ENCODE measurements at places on chromosomes 13 and 19.

DNA sequence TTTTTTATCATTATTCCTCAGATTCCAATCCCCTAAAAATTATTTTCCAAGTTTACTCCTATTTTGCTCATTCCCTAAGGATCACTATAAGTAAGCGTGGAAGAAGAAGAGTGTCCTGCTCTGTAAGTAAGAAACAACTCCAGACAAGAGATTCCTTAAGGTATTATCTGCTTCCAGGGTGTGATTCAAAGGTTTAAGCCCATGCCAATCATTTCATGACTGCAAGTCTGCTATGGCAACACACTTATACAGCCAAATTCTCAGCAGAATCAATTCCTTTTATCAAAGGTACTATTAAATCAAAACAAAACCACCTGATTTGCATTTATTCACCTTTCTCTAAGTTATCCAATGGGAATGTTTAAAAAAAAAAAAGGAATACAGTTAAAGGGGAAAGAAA is 43.7 kb downstream of the FOXO1 start:
- DNase-seq: no peak

GRCh38 chr13:37381502-37381901 is 217.1 kb downstream of the POSTN start:
- no peak for DNase-seq

DNA sequence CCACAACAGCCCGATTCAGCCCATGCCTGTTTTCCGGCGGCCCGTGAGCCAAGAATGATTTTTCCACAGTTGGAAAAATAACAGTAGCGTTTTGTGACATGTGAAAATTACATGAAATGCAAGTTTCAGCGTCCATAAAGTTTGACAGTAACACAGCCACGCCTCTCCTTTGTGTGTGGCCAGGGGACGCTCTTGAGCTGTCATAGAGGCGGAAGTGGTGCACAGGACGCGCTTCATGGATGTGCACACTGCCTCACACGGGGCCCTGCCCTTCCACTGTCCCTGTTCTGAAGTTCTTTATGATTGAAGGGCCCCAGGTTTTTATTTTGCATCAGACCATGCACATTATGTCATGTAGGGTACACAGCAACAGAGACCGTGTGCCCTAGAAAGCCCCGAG is 12.4 kb upstream of the ELAVL1 start:
- no peak for DNase-seq

GRCh38 chr19:16435238-16435917 is 36.4 kb downstream of the EPS15L1 start:
- peak; percentile 84 for DNase-seq

DNA sequence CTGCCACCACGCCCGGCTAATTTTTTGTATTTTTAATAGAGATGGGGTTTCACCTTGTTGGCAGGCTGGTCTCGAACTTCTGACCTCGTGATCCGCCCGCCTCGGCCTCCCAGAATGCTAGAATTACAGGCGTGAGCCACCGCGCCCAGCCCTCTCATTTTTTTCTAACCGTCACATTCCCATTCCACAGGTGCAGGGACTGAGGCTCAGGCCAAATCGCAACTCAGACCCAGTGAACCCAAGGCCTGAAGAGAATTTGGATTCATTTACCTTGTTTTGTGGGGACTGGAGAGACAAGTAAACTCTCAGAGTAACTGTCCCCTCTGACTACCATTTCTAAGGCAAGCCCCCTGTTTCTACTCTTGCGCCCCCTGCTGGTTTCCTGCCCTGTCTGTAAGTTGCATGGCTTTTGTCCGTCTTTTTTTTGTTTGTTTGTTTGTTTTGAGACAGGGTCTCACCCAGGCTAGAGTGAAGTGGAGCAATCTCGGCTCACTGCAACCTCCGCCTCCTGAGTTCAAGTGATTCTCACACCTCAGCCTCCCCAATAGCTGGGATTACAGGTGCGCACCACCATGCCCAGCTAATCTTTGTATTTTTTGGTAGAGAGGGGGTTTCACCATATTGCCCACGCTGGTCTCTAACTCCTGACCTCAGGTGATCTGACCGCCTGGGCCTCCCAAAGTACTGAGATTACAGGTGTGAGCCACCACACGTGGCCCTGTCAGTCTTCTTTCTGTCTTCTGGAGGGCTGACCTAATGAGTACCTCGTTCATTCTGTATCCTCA is 2.3 kb upstream of the STRN4 start:
- no peak for DNase-seq

GRCh38 chr13:27595055-27595811 is 25.1 kb downstream of the LNX2 start:
- DNase-seq: no peak

GRCh38 chr13:41827507-41828213 is 133.2 kb downstream of the VWA8 start:
- DNase-seq: peak; percentile 75

DNA sequence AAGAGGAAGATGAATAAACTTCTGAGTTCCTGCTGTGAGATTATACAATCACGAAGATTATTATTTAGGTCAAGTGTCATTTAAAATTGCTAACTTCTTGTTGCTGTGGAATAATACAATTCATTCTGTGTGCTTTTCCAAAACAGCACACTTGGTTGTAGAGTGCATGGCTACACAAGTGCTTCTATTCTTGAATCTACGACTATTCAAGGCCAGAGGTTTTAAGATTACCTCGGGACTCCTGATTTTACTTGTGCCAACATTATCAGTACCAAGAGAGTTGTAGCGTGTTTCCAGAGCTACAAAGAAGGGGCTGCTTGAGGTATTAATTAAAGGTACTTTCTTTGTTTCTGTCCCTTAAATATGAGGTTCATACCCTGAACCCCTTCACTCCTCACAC is 234.0 kb upstream of the PCDH9 start:
- DNase-seq: no peak

GRCh38 chr19:35295792-35296462 is 4.0 kb downstream of the MAG start:
- DNase-seq: no peak

DNA sequence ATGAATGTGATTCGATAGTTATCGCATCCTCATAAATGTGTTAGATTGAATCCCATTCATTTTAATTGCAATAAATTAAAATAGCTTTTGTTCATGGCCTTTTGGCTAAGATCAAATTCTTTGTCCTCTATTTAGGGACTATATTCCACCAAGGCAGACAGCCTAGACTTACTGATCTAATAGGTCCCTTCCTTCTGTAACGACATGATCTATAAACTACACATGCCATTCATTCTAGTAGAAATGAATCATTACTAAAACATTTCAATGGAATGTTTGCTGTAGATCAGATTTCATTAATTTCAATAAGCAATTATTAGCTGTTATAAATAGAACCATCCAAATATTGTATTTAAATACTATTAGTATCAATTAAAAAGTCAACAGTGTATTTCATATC is 526.6 kb upstream of the KLHL1 start:
- DNase-seq: no peak

- no peak for DNase-seq
Measured at GRCh38 chr13:73958657-73959397, 175.4 kb downstream of the KLF12 start.

DNA sequence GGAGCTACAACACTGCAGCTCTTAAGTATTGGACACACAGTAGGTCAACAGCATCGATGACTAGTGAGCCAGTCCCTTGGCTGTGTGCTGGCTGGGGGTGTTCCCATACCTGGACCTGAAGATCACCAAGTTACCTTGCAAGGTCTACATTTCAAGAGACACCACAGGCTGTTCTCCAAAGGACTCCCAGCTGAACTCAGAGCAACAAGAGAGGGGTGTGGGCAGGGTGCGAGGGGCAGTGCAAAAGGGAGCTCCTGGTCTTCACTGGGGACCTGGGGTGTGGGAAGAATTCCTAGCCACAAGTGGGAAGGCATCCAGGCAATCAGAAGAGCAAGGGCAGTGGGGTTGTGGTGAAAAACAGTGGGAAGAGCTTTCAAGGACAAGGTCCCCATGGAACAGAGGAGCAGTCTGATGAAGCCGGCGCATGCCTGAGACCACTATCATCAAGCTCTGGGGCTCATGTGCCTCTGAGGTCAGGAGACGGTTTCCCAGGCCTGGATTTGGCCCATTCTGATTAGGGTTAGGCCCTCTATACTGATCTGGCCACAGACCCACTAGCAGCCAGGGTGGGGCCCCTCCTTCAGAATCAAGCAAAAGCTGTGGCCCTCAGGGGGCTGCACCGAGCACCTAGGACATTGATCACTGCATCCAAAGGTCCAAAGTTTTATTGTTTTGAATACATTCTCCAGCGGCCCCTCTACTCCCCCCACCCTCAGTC is 4.7 kb upstream of the GSK3A start:
- no peak for DNase-seq

DNA sequence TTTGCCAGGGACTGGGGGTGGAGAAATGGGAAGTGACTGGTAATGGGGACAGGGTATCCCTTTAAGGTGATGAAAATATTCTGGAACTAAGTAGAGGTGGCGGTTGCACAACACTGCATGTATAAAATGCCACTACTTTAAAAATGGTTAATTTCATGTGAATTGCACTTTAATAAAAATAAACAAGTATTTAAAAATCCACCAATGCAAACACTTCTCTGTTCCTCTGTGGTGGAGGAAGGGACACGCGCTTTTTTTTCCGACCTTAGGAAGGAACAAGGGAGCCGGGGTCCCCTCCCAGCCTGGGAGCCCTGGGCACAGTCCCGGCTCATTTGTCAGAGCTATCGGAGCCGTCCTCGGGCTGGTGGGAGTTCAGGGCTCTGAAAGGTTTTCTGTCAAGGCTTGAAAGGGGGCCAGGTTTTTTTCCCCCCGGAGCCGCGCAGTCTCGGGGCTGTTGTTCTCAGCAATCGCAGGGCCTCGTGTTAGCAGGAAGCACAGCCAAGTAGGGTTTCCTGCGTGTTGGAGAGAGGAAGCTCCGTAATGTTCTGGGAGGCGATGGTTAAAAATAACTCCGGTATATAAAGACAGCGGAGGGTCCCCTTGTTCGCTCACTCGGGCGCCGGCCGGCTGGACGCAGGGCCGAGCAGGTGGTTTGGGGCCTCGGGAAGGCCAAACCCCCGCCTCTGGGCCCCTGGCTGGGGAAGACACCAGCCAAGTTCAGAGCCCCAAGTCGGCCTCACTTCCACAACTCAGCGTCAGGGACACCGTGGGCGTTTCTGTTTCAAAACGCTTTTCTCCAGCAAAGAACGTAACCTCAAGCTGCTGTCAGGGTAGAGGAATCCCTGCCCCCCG is 41.2 kb upstream of the KLF2 start:
- peak; percentile 16 for DNase-seq

DNA sequence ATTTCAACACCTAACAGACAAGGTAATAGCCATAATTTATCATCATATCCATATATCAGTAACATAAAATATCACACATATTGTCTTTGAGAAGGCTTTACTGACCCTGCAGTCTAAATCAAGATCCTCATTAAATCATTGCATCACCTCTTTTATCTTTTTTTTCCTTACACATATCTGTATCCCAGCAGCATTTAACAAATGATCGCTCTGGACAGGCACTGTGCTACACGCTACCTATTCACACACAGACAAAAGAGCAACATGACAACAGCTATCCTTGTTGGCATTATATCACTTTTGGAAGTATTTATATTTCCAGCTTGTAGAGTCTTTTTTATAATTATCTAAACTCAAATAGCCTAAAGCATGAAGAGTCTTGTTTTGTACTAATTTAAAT is 73.3 kb upstream of the NBEA start:
- no peak for DNase-seq

GRCh38 chr19:15902254-15902653 is 4.4 kb upstream of the CYP4F2 start:
- DNase-seq: no peak

GRCh38 chr13:20188667-20189553 is 3.8 kb downstream of the GJB2 start:
- no peak for DNase-seq

GRCh38 chr13:58144616-58145015 is 513.1 kb downstream of the PCDH17 start:
- DNase-seq: no peak

DNA sequence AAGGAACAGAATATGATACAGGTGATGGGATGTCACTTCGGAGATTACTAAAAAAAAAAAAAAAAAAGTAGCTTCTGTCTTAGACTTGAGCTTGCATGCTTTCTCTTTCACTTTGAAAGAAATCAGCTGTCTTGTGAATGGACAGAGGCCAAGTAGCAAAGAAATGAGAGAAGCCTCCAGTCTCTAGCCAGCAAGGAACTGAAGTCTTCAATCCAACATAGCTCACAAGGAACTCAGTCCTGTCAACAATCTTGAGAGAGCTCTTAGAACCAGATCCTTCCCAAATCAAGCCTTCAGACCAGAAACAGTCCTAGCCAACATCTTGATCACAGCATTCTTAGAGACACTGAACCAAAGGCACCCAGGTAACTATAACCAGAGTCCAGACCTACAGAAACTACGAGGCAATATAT is 7.7 kb downstream of the N4BP2L2 start:
- DNase-seq: peak; percentile 58

GRCh38 chr13:99916366-99917103 is 55.0 kb downstream of the ZIC5 start:
- DNase-seq: peak; percentile 33

DNA sequence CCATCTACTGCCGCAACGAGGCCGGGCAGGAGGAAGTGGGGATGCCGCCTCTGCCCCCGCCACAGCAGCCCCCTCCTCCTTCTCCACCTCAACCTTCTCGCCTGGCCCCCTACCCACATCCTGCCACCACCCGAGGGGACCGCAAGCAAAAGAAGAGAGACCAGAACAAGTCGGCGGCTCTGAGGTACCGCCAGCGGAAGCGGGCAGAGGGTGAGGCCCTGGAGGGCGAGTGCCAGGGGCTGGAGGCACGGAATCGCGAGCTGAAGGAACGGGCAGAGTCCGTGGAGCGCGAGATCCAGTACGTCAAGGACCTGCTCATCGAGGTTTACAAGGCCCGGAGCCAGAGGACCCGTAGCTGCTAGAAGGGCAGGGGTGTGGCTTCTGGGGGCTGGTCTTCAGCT is 3.4 kb upstream of the NUP62 start:
- no peak for DNase-seq

- no peak for DNase-seq
Measured at GRCh38 chr19:47610902-47611301, 2.0 kb downstream of the BICRA start.

GRCh38 chr19:44712864-44713515 is 14.0 kb downstream of the CEACAM16 start:
- no peak for DNase-seq

GRCh38 chr19:16673231-16673630 is 12.3 kb downstream of the TMEM38A start:
- DNase-seq: no peak

DNA sequence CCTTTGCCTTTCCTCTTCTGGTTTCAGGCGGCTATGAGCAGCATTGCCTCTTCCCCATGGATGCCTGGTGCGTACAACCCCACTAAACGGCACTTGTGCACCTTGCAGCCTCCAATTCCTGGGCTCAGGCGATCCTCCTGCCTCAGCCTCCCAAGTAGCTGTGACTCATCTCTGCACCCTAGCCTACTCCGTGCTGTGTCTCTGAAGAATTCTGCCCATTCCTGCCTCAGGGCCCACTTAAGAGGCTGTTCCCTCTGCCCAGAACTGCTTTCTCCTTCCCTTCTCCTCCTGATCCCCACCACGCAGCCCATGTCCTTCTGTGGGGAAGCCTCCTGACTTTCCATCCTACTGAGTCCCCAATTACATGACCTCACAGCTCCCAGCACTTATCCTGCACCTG is 142.2 kb upstream of the ZNF507 start:
- DNase-seq: no peak
